ENCODE measurements at places on chromosomes 13 and 19.

- no peak for DNase-seq
Measured at GRCh38 chr13:98511435-98511834, 65.5 kb downstream of the STK24 start.

DNA sequence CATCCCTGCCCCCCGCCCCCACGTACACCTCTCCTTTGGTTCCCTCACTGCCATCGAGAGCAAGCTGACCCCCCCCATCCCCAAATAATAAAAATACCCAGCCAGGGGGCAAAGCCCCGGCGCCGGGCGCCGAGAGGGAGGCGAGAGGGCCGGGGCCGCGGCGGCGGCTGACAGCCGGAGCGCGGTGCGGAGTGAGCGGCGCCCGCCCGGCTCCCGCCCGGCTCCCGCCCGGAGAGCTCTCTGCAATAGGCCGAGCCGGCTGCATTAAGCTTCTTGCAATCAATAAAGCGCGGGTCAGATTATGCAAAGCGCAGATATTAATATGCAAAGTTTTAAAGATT is 40.9 kb downstream of the DEDD2 start:
- no peak for DNase-seq

GRCh38 chr13:49838989-49839388 is 46.5 kb upstream of the KPNA3 start:
- DNase-seq: no peak

GRCh38 chr13:24147570-24147963 is 13.0 kb upstream of the SPATA13 start:
- DNase-seq: no peak

- DNase-seq: no peak
Measured at GRCh38 chr19:11181488-11181887, 15.9 kb downstream of the KANK2 start.

GRCh38 chr19:40717880-40718773 is 1.2 kb downstream of the ITPKC start:
- no peak for DNase-seq

DNA sequence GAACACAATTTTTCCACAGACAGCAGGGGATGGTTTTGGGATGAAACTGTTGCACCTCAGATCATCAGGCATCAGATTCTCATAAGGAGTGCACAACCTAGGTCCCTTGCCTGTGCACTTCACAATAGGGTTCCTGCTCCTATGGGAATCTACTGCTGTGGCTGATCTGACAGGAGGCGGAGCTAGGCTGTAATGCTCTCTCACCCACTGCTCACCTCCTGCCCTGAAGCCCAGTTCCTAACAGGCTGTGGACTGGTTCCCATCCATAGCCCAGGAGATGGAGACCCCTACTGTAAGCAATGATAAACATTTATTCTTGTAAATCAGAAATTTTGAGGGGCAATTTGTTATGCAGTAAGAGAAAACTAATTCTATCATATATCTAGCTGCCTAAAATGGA is 1234.7 kb downstream of the SLITRK1 start:
- no peak for DNase-seq

- DNase-seq: no peak
Measured at GRCh38 chr13:46983881-46984280, 87.0 kb upstream of the HTR2A start.

DNA sequence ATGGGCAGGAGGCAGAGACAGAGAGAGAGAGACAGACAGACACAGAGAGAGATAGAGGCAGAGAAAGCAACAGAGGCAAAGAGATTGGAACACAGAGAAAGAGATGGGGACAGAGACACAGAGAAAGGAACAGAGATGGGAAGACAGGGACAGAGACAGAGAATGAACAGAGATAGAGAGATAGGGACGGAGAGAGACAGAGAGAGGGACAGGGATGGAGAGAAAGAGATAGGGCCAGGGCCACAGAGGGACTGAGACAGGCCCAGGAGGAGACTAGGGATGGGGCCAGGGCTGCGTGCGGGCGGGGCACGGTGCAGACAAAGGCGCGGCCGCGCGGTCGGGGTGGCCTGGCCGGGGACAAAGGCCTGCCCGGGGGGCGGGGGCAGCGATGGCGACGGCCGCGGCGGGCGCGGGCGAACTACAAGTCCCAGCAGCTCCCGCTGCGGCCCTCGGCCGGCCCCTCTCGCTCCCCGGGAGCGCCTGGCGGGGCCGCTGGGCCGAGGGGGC is at the start of gene ZNF358:
Gene ZNF358 (plus strand): TSS at position 459 of the 507 bp plus-strand sequence. CDS start 3,140 bp downstream, outside the sequence.
- peak; percentile 71 for DNase-seq

GRCh38 chr13:44785401-44785800 is 203.9 kb downstream of the NUFIP1 start:
- DNase-seq: no peak

Data from neural crest cell (in vitro differentiated cells).